Fibroblast of skin of left biceps (primary cell): ENCODE measurements at places on chromosomes 11 and 22.

- no peak for DNase-seq
Observed at GRCh38 chr22:29122041-29122440, 49.2 kb downstream of the KREMEN1 start.

- DNase-seq: no peak
Observed at GRCh38 chr22:22909605-22910271, 22.1 kb downstream of the IGLL5 start.

DNA sequence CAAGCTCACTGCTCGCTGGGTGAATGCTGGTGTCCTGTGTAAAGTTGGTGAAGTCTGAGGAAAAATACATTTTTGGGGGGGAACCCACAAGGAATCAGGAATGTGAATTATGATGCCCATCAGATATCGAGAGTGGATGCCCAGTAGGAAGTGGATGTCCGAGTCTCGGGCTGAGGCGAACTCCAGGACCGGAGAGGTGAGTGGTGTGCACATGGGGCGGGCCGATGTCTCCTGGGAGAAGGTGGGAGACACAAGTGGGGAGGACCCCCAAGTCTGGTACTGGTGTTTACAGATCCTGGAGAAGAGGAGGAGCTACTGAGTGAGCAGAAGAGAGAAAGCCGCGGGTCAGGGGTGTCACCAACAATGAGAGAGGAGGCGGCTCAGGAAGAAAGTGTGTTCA is 19.2 kb upstream of the APOBEC3A start:
- no peak for DNase-seq

DNA sequence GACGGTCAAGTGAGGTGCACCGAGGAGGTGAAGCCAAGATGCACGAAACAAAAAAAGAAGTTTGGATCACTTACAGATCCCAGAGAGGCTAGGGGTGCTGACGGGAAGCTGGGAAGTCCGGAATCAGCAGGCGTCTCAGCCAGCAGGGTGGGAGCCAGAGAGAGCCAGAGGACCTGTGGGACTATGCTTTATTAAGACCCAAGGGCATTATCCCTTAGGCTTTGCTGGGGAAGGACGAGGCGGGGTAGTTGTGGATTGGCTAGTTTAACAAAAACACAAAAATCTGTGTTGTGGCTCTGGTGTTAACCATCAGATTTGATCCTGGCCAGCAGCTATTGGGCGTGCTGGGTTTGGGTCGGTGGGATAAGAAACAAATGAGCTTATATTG is 427.1 kb downstream of the DYNC2H1 start:
- no peak for DNase-seq

- DNase-seq: no peak
Observed at GRCh38 chr11:76659672-76660532, 10.6 kb downstream of the LRRC32 start.

GRCh38 chr22:25363474-25363873 is 144.0 kb downstream of the CRYBB2 start:
- no peak for DNase-seq

- DNase-seq: no peak
Observed at GRCh38 chr11:99065121-99065520, 44.4 kb downstream of the CNTN5 start.

- DNase-seq: no peak
Observed at GRCh38 chr11:117607449-117607848, 189.6 kb downstream of the DSCAML1 start.

- no peak for DNase-seq
Observed at GRCh38 chr22:26753125-26753862, 95.9 kb downstream of the MIAT start.

DNA sequence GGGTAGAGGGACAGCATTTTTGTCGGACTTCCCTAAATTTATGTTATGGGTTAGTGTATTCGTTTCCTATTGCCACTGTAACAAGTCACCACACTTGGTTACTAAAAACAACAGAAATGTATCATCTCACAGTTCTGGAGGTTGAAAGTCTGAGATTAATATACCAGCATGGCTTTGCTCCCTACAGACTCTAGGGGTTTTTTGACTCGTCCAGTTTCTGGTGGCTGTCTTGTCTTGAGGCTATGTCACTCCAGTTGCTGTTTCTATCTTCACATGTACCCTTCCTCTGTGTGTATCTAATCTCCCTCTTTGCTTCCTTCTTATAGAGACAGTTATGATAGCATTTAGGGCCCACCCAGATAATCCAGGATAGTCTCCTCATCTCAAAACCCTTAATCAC is 9.1 kb upstream of the CCDC179 start:
- no peak for DNase-seq

DNA sequence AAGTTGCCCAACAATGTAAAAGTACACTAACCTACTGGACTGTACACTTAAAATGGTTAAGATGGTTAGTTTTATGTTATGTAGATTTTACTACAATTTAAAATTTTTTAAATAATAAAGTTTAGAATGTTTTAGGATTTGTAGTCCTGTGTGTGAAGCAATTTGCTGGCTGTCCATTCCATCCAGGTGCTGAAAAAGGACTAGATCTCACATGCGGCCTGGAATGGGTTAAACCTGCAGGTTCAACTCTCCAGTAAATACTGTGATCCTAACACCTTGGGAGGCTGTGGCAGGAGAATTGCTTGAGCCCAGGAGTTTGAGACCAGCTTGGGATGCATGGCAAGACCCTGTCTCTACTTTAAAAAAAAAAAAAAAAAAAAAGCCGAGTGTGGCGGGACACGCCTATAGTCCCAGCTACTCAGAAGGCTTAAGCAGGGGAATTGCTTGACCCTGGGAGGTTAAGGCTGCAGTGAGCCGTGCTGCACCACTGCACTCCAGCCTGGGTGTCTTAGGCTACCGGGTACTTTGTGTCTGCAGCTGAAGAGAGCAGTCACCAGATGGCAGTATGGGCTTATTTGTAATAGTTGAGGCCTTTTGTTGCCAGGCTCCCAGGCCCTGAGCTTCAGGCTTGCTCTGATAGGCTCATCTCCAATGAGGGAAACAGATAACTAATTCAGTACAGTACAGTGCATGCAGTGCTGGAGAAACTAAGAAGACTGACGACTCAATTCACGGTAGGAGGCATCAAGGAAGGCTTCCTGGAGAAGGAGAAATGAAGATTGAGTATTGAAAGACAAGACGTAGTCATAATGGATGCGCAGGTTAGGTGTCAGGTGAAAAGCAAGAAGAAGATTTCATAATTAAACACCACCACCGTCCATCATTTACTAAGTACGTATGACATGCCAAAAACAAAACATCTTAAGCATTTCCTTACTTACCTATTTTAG is 64.7 kb upstream of the ASPHD2 start:
- DNase-seq: peak; percentile 29

GRCh38 chr11:131662317-131662972 is 292.0 kb downstream of the NTM start:
- no peak for DNase-seq

DNA sequence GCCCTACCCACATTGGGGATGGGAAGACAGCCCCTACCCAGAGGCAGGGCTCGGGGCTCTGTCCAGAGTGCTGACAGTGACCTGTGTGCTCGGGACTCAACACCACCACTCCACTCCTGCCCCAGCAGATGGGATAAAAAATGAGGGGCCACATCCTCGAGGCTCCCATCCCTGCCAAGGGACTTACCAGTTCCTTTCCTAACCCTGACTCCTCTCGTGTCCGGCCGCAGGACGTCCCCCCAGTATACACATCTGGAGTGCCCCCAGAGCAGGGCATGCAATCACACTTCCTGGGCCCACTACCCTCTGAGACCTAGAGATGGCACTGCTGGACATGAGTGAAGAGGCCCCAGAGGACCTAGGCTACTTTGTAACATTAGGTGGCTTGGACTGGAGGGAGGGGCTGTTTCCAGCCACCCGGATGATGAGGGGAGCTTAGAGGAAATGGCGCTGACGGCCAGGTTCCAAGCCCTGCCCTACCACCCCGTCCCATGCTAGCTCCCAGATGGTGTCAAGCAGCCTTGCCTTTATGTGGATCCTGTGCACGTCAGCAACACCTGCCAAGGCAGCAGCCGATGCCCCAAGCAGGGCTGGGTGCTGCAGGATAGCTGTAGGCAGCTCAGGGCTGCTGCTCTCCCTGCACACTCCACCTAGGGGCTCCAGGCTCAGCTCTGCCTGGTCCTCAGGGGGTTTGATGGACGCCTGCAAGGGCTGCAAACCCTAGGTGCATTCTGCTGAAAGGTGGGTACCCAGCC is 86.6 kb downstream of the DGCR2 start:
- DNase-seq: no peak

DNA sequence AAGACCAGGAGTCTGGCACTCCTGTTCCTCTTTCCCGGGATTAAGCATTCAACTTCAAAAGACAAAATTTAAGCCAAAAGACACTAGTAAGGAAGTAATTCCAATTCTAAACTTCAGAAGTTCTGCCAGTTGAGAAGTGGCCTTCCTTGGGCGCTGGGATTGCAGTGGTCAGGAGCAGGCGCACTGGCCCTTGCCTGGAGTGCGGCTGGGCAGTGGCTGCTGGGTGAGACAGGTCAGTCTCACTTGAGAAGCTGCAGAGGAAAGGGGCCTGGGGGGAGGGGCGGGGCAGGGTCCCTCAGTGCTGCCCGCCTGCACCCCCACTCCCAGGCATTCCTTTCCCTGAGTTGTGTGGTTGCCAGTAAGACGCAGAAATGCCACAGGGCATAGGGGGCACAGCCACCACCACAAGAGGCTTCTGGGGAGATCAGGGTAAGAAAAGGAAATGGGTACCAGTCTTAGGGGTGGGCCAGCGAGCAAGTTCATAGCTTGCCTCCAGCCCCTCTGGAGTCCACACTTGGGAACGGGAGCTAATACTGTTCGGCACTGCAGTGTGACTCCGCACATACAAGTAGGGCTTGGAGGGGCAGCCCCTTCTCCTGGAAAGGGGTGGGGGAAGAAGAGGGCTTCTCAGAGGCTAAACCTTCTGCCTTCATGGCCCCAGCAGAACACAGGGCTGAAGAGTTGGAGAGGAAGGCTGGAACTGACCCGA is 5.5 kb downstream of the MRPL49 start:
- DNase-seq: no peak

- no peak for DNase-seq
Observed at GRCh38 chr22:20128902-20129746, 2.5 kb upstream of the ZDHHC8 start.

DNA sequence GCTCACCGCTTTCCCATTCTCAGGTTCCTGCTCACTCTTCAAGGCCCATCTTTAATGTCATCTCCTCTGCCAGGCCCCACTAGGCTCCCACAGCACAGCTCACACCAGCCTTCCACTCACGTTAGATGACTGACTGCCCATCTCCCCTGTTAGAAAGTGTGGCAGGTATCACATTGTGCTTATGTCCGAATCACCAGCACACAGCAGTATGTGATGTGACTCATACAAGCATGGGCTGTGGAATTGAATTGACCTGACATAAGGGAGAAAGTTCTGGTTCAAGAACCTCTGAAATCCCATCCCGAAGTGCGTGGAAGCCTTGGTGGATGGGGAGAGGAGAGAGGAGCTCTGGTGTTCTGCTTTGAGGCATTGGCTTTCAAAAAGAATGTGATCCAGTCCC is 6.5 kb downstream of the VSTM5 start:
- no peak for DNase-seq

DNA sequence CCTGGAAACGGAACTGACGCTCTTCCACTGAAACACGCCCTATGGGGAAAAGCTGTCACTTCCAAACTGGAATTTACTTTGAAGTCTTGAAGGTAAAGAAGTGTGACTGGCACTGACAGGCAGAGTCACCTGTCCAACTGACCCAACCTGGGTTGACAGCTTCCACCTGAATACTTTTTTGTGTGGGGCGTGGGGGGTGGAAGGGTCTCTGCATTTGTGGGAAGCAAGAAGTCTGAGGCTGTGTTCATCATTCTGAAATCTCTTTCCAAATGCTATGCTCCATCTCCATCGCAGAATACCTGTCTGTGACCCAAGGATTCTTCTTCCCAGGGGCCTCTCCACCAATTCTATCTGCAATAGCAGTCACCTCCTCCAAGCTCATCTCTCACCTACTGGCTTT is 7.8 kb downstream of the IFT27 start:
- DNase-seq: no peak

DNA sequence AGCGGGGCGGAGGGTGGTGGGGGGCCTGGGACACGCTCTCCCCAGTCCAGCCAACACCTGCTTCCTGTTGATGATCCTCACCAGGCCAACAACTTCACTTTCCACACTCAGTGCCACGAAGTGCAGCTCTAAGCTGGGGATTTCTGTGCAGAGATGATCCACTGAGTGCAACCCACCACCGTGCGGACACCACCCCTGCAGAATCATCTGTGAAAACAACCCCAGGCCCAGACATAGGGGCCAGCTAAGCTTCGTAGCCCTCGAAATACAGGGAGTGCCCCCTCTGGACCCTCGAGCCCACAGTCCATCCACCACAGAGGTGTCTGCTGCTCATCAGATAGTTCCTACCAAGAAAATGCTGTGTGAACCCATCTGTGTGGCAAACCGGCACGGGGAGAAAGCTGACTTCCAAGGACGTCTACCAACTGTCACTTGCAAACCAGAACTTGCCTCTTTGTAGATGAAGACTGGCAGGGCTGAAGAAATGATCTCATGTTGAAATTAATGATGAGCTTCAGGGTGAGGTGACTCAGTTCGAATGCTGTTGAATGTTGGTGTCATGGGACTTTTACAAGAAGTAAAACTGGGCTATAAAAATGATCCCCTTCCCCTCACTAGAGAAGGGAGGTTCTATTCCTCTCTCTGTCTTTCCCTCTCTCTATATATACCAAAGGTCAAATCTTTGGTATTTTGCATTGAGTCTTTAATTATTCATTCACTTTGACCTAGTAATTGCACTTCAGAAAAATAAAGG is 73.4 kb downstream of the MYEOV start:
- no peak for DNase-seq

DNA sequence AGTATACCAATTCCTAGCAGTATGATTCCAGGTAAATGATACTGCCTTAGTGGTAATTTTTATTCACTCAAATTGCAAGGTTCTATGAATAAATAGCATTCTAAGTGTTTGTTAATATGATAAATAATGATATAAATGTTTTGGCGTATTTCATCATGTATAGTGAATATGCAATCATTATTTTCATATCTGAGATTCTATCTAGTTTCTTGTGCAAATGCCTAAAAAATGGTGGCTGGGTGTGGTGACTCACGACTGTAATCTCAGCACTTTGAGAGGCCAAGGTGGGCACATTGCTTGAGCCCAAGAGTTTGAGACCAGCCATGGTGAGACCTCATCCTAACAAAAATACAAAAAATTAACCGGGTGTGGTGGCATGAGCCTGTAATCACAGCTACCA is 13.9 kb downstream of the HIPK3 start:
- no peak for DNase-seq

GRCh38 chr11:78325274-78325781 is 92.3 kb downstream of the GAB2 start:
- no peak for DNase-seq

DNA sequence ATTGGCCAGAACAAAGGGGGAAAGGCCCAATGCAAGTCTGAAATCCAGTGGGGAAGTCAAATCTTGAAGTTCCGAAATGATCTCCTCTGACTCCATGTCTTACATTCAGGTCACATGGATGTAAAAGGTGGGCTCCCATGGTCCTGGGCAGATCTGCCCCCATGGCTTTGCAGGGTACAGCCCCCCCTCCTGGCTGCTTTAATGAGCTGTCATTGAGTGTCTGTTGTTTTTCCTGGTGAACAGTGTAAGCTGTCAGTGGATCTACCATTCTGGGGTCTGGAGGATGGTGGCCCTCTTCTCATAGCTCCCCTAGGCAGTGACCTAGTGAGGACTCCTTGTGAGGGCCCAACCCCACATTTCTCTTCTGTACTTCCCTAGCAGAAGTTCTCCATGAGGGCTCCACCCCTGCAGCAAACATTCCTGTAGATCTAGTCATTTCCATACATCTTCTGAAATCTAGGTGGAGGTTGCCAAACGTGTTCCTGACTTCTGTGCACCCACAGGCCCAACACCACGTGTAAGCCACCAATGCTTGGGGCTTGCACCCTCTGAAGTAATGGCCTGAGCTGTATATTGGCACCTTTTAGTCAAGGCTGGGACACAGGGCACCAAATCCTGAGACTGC is 9.3 kb downstream of the CARD18 start:
- DNase-seq: no peak

- no peak for DNase-seq
Observed at GRCh38 chr11:95229199-95229992, 1.6 kb downstream of the SESN3 start.
